ENCODE measurements at places on chromosomes 5 and 9.

DNA sequence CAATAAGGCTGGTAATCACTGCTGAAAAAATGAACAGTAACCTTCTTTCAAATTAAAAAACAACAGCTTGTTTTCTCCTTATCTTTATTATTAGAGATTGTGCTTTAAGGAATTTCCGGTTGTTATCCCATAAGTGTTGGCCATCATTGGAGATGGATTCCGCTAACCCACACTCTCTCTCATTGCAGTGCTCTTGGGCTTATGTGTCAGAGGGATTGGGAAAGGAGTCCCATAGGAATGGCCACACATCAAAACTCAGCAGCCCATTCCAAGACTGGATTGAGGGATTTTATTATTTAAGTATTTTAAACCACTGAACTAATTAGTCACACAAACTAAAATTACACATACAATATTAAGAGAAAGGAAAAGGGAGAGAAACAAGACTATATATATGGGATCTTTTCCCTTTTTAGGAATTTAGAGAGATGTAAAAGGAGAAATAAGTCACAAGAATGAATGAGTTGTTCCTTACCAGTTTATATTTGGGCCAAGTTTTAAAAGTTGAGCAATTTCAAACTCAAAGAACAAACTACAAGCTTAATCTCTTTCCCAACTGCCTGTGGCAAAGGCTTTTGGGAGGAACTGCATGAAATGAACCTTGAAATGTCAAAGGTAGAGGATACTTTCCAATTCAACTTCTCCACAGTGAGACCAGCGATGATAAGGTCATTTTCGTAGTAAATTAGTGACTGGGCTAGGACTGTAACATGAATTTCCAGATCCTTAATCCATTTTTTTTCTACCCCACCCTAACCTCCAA, 2.4 kb downstream of the SPINK6 start:
- DNase-seq, result no peak

GRCh38 chr5:135243556-135244285, 155.3 kb downstream of the MACROH2A1 start:
- peak; percentile 50 for DNase-seq

GRCh38 chr9:129201866-129202265, 23.8 kb upstream of the IER5L start:
- no peak for DNase-seq

DNA sequence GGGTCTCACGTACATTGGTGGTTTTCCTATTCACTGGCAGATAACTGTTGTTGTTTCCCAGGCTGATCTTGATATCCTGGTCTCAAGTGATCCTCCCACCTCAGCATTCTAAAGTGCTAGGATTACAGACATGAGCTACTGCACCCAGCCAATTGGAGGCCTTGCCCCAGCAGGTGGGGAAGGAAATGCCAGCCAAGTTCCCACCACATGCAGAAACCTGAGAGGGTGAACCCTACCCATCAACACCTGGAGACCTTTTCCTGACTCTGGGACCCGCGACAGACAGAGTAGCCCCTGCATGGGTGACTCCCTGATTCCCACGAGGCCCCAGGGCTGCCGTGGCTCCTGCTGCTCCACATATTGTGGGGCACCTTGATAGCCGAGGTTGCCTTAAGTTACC, 107.7 kb downstream of the GDA start:
- DNase-seq, result no peak

- DNase-seq, result no peak
Measured at GRCh38 chr5:14767735-14768507, 103.4 kb downstream of the OTULIN start.

DNA sequence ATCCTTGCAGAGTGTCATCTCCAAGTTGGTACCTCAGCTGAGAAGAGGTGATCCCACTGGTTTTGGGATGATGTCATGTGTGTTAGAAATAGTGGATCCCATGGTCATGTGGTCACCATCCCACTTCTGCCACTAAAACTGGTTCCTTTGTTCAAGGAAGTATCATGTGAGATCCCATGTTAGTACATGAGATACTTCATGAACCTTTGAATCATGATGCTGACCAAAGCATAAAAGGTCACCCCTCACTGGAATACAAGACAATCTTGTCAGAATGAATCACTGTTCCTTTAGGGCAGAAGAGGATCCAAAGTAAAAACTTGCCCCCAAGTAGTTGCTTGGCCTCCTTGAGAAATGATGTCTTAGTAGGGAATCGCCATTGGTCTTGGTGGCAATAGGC, 150.9 kb upstream of the MOCS2 start:
- no peak for DNase-seq

DNA sequence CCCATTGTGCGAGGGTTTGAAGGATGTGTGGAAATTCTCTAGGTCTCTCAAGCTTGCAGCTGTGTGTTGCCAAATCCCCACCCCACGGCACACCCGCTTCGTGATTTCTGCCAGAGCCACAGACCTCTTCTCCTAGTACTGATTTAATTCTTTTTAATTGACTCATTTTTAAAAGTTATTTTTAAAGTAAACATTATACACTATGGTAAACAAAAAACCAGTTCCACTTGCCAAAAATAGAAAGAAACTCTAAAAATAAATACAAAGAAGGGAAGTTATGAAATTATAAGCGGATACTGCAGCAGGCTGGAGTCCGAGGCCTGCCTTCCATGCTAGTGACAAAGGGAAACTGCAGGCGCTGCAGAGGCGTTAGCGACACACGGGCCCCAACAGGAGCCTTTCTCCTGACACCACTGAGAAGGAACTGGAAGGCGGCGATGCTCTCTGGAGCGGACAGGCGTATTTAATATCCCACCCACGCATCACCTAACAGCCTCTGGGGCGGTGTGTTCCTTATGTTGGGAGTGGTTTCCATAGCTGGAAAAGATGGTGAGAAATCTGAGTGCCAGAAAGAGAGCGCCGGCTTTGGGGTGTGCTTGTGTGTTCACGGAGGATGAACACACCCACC, 122.5 kb downstream of the COL23A1 start:
- no peak for DNase-seq

Data from brain (organoid and tissue), 16 donors.